ENCODE measurements at places on chromosomes 2 and 18. TPM values are rescaled to one million over a fixed set of nuclear protein-coding genes. Genes with fewer than 3 reads are reported as not detected.

DNA sequence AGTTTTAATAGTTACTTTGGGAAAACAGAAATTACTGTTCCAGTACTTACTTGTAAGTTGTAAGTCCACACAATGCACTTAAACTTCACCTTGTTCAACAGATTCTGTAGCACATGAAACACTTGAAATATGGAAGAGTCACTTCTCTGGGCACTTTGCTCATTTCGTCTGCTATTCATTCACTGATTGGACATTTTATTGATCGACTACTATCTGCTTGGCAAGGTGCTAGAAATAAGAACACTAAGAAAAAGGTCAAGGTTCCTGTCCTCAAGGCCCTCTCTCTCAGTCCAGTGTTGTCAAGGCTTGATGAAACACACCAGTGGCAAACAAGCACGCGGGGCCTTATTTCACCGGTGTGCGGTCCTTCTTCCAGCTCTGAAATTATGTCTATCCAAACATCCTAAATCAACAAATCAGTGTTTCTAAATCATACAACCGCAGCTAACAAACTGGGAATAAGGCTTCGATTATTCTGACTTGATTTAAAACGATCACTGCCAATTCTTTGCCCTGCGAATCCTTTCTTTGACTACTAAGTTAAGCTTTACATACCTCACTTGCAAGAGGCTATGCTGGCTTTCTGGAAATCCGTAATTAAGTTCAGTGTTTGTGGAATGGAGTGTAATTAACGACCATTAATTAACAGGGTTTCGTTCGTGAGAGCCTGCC is 780 bp upstream of the ITGAV start:
- DNase-seq, result peak; percentile 71

- no peak for DNase-seq
These were observed 63.9 kb upstream of the ACVR1 start for GRCh38 chr2:157940024-157940423.

GRCh38 chr2:112839407-112840067 is 3.0 kb upstream of the IL1B start:
- DNase-seq, result no peak

Gene DUSP19
- total RNA-seq, result 1.9 TPM

Gene CCDC74B
- 1.6 TPM for total RNA-seq

Gene TGFA
- total RNA-seq, result 0.12 TPM

Data from endothelial cell of umbilical vein (primary cell).